Muscle of back (tissue), 13 donors: ENCODE measurements at places on chromosomes 7 and 10. TPM values are rescaled to one million over a fixed set of nuclear protein-coding genes. Genes with fewer than 3 reads are reported as not detected.

Gene KCP
- polyA plus RNA-seq, result 1.5 TPM

Gene WNT8B
- not detected for polyA plus RNA-seq

GRCh38 chr7:96495751-96496216, 173.9 kb upstream of the SLC25A13 start:
- DNase-seq, result no peak

- no peak for DNase-seq
These were observed 38.8 kb upstream of the CFAP46 start for GRCh38 chr10:132981173-132981555.

- DNase-seq, result no peak
These were observed 167.9 kb downstream of the CPEB3 start for GRCh38 chr10:92122941-92123450.

DNA sequence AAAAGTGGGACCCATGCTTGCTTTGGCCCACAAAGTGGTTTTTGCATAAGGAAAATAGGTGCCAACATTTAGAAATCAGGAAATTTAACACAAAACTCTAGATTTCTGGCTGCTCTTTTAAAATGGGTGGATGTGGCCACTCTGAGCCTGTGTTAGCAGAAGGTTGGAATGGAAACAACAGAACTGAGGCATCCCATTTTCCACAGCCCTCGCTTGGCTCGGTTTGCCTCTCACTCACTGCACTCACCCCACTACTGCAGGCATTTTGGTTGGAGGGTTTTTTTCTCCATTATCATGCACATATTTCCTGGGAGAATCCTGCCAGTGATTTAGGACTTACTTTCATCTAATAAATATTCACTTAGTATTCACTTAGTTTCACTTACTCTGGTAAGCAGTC, 178.9 kb downstream of the BICC1 start:
- no peak for DNase-seq

- DNase-seq, result no peak
These were observed 59.4 kb downstream of the GCC1 start for GRCh38 chr7:127525866-127526480.

DNA sequence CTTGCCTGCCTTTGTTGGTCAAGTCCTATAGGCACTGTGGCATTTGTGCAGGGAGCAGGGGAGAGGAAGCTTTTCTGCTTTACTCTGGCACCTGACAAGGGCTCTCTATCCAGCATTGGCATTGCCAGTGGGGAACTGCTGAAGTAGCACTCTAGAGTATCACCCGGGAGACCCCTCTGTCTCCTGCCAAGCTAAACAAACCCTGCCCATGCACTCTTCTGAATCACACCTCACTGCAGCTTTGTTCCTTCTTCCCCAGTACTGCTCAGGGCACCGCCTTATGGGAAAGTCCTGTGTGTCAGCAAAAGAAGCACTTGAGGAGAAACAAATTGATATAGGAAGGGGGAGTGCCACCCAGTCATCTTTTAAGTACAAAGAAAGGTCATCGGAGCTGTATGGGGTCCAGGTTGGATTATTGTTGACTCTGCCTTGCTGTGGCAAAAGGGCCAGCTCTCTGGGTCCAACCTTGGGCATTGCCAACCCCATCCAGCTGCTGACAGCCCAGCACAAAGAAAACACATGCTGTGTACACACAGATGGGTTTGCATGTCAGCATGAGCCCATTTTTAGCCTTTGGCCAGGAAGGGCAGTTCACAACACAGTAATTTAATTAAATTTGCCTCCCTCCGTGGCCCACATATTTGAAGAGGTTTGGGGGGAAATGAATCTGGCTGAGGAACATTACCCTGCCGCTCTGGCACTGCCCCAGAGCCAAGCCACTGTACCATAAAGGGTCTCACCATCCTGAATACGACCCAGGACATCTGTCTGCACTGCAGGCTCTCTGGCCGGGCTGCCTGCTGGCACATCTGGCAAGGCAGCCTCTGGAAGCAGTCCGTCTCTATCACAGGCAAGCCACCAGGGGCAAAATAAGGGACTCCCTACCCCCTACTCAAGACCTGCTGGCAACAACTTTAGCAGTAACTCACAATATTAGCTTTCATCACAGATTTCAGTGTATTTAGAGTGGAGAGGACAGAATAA, 13.1 kb downstream of the LRRC4 start:
- no peak for DNase-seq

DNA sequence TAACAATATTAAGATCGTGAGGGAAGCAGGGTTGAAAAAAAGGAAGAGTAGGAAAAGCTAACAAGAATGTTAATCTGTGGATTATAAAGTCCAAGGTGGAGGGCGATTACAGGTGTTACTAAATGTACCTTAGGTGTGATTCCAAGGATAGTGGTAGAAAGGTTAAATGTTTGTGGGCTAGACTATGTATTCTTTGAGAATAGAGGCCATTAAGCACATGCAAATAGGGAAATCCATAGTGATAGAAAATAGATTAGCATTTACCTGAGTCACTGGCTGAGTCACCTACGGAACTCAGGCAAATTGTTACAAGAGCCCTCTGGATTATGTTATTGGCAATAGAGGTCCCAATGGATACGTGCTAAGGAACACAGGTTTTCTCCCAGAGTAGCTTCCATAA, 9.0 kb downstream of the MGAM2 start:
- DNase-seq, result no peak

DNA sequence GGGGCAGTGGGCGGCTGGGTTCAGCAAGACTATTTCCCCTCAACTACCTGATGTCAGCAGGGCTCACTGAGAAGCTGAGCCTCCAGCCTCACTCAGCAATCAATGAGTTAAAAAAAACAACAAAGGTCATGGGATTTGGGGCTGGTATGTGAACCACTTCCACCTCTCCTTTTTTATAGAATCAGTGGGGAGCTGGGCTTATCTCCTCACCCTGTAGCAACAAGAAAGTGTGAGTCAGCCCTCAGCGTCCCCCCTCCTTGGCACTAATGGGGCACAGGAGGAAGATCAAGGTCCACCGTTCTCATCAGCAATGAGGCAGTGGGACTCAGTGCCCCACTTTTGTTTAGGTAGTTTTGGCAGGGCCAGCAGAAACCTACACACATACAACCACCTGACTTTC, 823.5 kb upstream of the POM121L12 start:
- DNase-seq, result no peak

DNA sequence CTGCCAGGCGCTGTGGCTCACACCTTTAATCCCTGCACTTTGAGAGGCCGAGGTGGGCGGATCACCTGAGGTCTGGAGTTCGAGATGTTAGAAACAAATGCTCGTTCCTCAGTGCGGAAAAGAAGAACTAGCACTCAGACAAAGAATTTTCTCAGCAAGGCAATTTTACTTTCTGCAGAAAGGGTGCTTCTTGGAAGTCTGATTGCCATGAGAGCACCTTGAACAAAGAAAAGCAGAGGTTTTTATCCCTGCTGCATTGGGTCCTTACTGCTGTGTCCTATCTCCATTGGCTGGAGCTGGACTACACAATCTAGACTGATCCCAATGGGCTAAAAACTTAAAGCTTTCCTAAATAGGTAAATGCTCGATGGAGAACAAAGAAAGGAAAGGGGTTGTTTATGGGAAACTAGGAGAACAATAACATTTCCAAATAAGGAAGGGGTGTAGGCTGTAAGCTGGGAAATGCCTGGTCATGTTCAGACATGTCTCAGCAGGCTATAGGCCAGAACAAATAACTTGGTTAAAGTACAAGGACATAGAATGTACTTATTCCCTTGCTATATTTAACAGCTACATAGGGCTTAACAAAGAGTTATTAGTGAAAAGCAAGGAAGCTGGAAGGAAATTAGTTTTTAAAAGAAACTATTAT, 26.1 kb upstream of the ACTR3B start:
- no peak for DNase-seq

- no peak for DNase-seq
These were observed 3.7 kb upstream of the C10orf71 start for GRCh38 chr10:49295297-49295696.

- no peak for DNase-seq
These were observed 12.8 kb upstream of the GPR15LG start for GRCh38 chr10:84160663-84161362.

DNA sequence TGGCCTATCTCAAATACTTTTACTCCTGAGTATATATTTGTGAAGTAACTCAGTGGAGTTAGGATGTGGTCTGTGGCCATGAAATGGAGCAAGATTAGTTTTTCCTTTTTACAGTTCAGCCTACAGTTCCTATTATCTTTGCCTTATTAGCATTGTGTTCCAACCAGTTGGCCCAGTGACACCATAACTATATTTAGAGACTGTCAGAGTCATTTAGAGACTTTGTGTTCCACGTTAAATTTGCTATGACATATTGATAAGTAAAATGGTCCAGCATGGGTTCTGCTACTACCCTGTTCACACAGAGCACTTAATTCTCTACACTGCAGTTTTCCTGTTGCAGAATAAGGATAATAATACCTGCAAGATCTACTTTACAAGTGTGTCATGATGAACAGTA, 68.3 kb upstream of the RAB11FIP2 start:
- DNase-seq, result no peak

- DNase-seq, result no peak
These were observed 19.1 kb downstream of the ZFAND4 start for GRCh38 chr10:45653454-45653853.

DNA sequence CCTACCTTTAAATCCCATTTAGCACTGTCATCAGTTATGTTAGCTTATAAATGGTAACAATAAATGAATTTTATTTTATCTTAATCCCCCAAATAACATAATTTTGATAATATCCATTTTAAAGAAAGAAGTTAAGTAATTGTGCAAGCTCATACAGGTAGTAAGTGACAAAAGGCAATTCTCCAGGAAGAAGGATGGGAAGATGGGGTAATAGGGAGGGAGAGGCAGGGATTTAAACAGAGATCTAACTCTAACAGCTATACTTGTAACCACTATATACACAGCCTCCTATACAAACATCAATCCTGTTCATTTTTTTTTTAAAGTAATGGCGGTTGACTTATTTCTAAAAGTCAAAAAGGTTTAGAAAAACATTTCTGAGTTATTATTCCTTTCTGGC, 119.4 kb downstream of the SGMS1 start:
- DNase-seq, result no peak

DNA sequence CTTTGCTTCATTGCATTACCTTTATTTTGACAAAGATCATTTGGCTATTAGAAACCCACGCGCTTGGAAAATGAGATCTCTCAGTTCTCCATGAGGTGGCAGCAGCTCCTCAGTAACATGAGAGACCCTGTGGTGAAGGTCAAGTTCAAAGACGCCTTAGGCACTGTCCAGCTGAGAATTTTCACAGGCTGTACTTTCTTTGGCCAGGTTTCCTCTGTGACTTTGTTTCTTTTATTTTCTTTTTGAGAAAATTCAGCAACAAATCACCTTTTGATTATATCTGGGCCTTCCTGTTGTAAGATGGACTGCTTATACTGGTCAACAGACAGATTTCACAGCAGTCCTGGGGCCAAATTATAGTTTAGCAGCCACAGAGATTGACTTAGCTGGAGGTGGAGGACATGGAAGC, 54.5 kb downstream of the RAB18 start:
- peak; percentile 54 for DNase-seq
